Stimulated activated naive B cell treated with anti-CD40 and anti-IgM and Interleukin-4, amounts not matched to agents 10 μg/mL and 1 μg/mL and 100 μg/mL, for 72 hours (primary cell): ENCODE measurements at places on chromosomes 4 and X.

- no peak for DNase-seq
- H3K4me1 ChIP-seq, result no peaks in the 10 kb centered on the region
- no peaks in the 10 kb centered on the region for H3K27me3 ChIP-seq
Measured at GRCh38 chr4:20193141-20193936, 58.4 kb upstream of the SLIT2 start.

- H3K36me3 ChIP-seq, result no peaks in the 10 kb centered on the region
Measured at GRCh38 chr4:55343887-55344286, 2.2 kb upstream of the SRD5A3 start.

GRCh38 chrX:95076449-95076848 lies 1402.4 kb downstream of the FAM133A start:
- no peak overlapping the region for H3K4me3 ChIP-seq
- no peaks in the 10 kb centered on the region for H3K4me1 ChIP-seq
- no peak overlapping the region for H3K27ac ChIP-seq
- H3K27me3 ChIP-seq, result no peaks in the 10 kb centered on the region
- DNase-seq, result no peak
- H3K36me3 ChIP-seq, result no peaks in the 10 kb centered on the region

GRCh38 chr4:57639561-57640382 lies 529.6 kb upstream of the IGFBP7 start:
- no peaks in the 10 kb centered on the region for H3K4me1 ChIP-seq
- no peak overlapping the region for H3K27ac ChIP-seq
- DNase-seq, result no peak
- H3K36me3 ChIP-seq, result no peaks in the 10 kb centered on the region
- no peak overlapping the region for H3K4me3 ChIP-seq
- no peaks in the 10 kb centered on the region for H3K27me3 ChIP-seq

- no peaks in the 10 kb centered on the region for H3K36me3 ChIP-seq
- H3K4me3 ChIP-seq, result no peak overlapping the region
- DNase-seq, result no peak
- peaks cover 11% of the 10 kb centered on the region for H3K4me1 ChIP-seq
- no peak overlapping the region for H3K27ac ChIP-seq
Measured at GRCh38 chrX:41559235-41560052, 112.3 kb downstream of the NYX start.

DNA sequence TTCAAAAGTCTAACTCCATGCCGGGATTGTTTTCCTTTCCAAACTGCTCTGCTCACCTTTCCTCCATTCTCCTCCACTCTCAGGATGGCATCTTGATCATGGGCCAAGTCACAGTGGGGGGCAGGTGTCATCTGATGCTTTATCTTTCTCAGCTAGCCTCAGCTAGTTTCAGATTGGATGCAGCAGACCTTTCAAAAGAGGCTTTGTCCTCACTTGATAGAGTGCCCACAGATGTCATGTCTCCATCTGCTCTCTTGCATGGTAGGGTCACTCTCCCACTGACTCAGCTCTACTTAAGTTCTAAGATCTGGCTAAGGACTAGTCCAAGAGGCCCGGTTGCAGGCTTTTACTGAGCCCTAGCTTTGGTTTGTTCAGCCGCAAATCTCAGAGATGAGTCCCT lies 341.8 kb upstream of the GALNT7 start:
- H3K4me1 ChIP-seq, result no peaks in the 10 kb centered on the region
- no peak overlapping the region for H3K4me3 ChIP-seq
- no peak overlapping the region for H3K27ac ChIP-seq
- peaks cover 10% of the 10 kb centered on the region for H3K27me3 ChIP-seq
- no peaks in the 10 kb centered on the region for H3K36me3 ChIP-seq
- no peak for DNase-seq

DNA sequence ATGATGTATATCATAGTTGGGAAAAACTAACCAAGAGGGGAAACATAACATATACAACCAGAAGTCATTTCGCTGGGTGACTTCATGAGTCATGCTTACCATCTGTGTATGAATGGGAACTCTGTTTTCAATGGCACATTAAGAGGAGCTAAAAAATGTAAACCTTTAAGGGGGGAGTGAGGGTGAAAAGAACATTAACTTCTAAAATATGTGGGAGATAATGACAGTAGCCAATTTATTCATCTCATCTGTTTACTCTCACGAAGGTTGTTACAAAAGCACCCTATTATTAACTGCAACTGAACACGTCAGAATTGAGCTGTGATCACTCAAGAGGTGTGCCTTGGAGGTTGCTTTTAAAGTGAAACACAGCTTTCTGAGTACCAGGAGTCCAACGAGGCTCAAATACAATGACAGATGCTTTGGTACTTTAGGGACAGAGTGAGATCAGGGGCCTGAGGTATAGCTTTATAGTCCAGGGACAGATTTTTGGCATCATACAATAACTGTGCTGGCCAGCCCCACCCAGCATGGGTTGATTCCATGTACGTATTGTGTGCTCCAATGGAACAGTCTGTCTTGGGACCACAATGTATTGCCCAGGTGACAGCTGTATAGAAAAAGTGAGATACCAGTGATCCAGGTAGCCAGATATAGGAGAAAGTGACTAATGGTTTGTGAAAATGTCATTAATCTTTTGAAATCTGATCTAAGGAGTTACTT lies 107.3 kb downstream of the AMMECR1 start:
- H3K27me3 ChIP-seq, result no peaks in the 10 kb centered on the region
- DNase-seq, result no peak
- peaks cover 4% of the 10 kb centered on the region for H3K36me3 ChIP-seq
- H3K4me1 ChIP-seq, result no peaks in the 10 kb centered on the region
- H3K27ac ChIP-seq, result no peak overlapping the region

GRCh38 chr4:16416601-16417000 lies 190.3 kb upstream of the TAPT1 start:
- no peak overlapping the region for H3K27ac ChIP-seq
- DNase-seq, result no peak
- H3K36me3 ChIP-seq, result no peaks in the 10 kb centered on the region
- peaks cover 9% of the 10 kb centered on the region for H3K4me1 ChIP-seq
- H3K4me3 ChIP-seq, result no peak overlapping the region

- H3K4me1 ChIP-seq, result no peaks in the 10 kb centered on the region
- H3K4me3 ChIP-seq, result no peak overlapping the region
- DNase-seq, result peak; percentile 0
Measured at GRCh38 chrX:32408389-32408788, 803.0 kb downstream of the DMD start.

DNA sequence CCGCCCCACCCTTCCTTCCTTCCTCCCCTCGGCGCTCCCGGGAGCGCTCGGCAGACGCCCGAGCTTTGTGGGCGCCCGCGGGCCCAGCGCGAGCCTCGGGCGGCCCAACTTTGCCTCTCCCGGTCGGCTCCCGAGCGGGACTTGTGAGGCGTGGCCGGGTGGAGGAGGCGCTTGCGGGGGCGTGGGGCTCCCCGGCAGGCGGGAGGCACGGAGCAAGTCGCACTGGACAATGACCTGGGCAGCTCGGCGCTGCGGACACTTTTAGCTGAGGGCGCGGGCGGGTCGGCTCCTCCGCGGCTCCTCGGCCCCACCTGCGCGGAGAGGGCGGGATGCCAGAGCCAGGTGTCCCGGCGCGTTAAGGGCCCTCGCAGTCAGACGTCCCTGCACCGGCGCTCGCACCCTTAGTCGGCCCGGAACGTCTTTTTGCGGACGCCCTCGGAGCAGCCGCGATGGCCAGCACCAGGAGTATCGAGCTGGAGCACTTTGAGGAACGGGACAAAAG lies 385 bp downstream of the DCLK2 start:
- H3K27me3 ChIP-seq, result peaks cover 33% of the 10 kb centered on the region
- H3K4me3 ChIP-seq, result peak overlapping the region; percentile 84
- peak; percentile 20 for DNase-seq
- H3K27ac ChIP-seq, result peak overlapping the region; percentile 81
- no peaks in the 10 kb centered on the region for H3K36me3 ChIP-seq

DNA sequence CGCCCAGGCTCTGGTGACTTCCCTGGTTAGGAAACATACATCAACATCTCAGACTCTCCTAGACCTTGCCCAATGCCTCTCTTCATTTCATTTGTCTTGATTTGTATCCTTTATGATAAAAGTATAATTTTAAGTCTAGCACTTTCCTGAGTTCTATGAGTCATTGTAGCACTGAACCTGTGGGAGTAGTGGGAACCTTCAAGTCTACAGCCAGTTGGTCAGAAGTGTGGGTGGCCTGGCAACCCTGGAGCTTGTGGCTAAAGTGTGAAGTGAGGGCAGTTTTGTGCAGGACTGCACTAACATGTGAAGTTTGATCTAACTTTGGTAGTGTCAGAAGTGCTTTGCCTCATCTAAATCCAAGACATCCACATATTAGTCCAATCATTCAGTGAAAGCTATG lies 259.3 kb upstream of the IGFBP7 start:
- H3K36me3 ChIP-seq, result no peaks in the 10 kb centered on the region
- no peaks in the 10 kb centered on the region for H3K4me1 ChIP-seq
- no peak for DNase-seq

- DNase-seq, result no peak
- peaks cover 10% of the 10 kb centered on the region for H3K36me3 ChIP-seq
- H3K4me3 ChIP-seq, result no peak overlapping the region
- H3K27ac ChIP-seq, result no peak overlapping the region
Measured at GRCh38 chr4:54767376-54767775, 109.6 kb downstream of the KIT start.

GRCh38 chrX:107753187-107753586 lies 22.4 kb downstream of the TSC22D3 start:
- H3K27me3 ChIP-seq, result no peaks in the 10 kb centered on the region
- no peak for DNase-seq
- no peaks in the 10 kb centered on the region for H3K36me3 ChIP-seq
- no peak overlapping the region for H3K4me3 ChIP-seq
- H3K4me1 ChIP-seq, result no peaks in the 10 kb centered on the region

GRCh38 chr4:52689096-52689495 lies 30.0 kb upstream of the USP46 start:
- H3K4me3 ChIP-seq, result no peak overlapping the region
- no peaks in the 10 kb centered on the region for H3K27me3 ChIP-seq
- DNase-seq, result no peak

DNA sequence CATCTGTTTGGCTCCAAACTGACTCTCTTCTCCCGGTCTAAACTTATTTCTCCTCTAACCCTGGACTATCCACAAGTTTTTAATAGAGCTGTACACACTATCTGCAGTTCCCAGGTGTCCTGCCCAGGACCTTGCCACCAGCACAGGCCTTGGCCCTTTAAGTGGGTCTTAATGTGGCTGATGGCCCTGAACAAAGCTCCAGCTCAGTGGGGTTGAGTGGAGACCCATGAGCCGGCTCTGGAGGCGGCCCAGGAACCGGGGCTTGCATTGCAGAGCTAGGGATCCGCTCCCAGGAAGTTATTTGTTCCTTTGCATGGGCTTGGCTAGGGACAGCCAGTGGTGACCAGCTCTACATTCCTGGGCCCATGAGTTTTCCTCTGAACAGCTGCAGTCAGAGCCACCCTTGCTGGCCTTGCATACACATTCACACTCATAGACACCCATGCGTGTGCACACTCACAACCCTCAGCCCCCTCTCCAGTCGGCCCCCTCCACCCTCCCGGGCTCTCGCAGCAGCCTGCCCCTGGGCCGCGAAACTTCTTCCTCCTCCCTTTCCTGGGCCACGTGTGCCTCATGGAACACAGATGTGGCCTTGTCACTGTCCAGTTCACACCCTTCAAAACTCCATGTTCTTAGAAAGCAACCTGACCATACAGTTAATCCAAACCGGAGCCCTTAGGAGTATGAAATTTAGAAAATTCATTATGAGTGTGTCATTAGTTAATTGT lies 58.2 kb downstream of the GPR143 start:
- H3K4me3 ChIP-seq, result no peak overlapping the region
- H3K27ac ChIP-seq, result no peak overlapping the region
- no peaks in the 10 kb centered on the region for H3K27me3 ChIP-seq

GRCh38 chr4:140046016-140046415 lies 108.0 kb downstream of the MAML3 start:
- H3K27ac ChIP-seq, result no peak overlapping the region
- H3K36me3 ChIP-seq, result no peaks in the 10 kb centered on the region
- no peak for DNase-seq
- H3K4me3 ChIP-seq, result no peak overlapping the region

- no peak overlapping the region for H3K27ac ChIP-seq
- no peak for DNase-seq
- H3K36me3 ChIP-seq, result no peaks in the 10 kb centered on the region
- no peaks in the 10 kb centered on the region for H3K27me3 ChIP-seq
- H3K4me3 ChIP-seq, result no peak overlapping the region
Measured at GRCh38 chrX:63835361-63835760, 50.3 kb upstream of the ARHGEF9 start.

GRCh38 chrX:50107470-50107869 lies 93.3 kb downstream of the AKAP4 start:
- H3K27ac ChIP-seq, result no peak overlapping the region
- DNase-seq, result no peak
- H3K36me3 ChIP-seq, result peaks cover 8% of the 10 kb centered on the region
- H3K27me3 ChIP-seq, result peaks cover 14% of the 10 kb centered on the region

DNA sequence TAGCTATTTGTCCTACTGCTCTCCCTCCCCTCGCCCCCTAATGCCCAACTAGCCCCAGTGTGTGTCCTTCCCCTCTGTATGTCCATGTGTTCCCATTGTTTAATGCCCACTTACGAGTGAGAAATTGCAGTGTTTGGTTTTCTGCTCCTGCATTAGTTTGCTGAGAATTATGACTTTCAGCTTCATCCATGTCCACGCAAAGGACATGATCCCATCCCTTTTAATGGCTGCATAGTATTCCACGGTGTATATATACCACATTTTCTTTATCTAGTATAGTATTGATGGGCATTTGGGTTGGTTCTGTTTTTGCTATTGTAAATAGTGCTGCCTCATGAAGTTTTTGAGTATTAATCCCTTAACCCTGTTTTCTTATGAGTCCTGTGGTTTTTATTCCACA lies 33.6 kb upstream of the CFAP299 start:
- H3K4me3 ChIP-seq, result no peak overlapping the region
- H3K36me3 ChIP-seq, result no peaks in the 10 kb centered on the region
- no peak overlapping the region for H3K27ac ChIP-seq
- H3K27me3 ChIP-seq, result peaks cover 12% of the 10 kb centered on the region
- H3K4me1 ChIP-seq, result no peaks in the 10 kb centered on the region

DNA sequence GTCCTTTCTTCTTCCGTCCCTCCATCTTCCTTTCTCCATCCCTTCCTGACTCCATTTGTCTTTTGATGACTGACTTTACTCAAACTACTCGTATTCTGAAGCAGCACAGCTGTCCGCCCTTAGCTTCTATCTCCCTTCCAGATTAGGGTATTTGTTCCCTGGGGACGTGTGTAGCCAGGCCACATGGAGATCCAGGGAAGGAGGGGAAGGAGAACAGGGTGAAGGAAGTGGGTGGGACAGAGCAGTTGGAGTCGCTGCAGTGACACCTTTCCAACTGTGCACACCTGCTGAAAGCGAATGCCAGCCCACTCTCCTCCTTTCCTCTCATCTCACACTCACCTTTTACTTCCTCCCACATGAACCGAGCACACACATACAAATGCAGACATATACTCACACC lies 323.8 kb downstream of the DCTD start:
- no peak overlapping the region for H3K4me3 ChIP-seq
- H3K27me3 ChIP-seq, result no peaks in the 10 kb centered on the region
- DNase-seq, result no peak
- no peak overlapping the region for H3K27ac ChIP-seq

DNA sequence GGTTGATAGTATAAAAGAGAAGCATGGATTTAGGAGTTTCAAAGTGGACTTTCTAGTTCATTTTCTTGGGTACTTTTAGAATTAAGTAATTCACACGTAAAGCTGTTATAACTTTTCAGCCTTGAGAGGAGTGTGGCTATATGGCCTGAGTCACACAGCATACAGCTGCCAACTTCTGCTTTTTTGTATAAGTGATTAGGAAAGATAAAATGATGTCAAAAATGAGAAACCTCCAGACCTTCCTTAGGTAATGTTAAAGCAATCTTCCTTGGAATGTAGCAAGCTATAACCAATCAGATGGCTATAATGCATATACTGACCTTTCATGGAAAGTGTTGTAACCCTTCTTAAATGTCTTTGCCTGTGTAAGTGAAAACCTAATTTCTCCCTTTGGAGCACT lies 39.2 kb downstream of the RAB40AL start:
- DNase-seq, result no peak
- H3K27me3 ChIP-seq, result peaks cover 10% of the 10 kb centered on the region
- H3K36me3 ChIP-seq, result no peaks in the 10 kb centered on the region
- no peak overlapping the region for H3K27ac ChIP-seq
- no peak overlapping the region for H3K4me3 ChIP-seq
